Activated CD4-positive, alpha-beta T cell treated with anti-CD3 and anti-CD28 coated beads, Interleukin-2, Interleukin-6, amounts not matched to agents 100 ng/mL and 50 ng/mL, durations not matched to agents 16 hours and 8 hours (primary cell): ENCODE measurements at places on chromosomes 11 and 22.

- no peak for DNase-seq
Observed at GRCh38 chr22:33006220-33006954, 51.8 kb downstream of the SYN3 start.

DNA sequence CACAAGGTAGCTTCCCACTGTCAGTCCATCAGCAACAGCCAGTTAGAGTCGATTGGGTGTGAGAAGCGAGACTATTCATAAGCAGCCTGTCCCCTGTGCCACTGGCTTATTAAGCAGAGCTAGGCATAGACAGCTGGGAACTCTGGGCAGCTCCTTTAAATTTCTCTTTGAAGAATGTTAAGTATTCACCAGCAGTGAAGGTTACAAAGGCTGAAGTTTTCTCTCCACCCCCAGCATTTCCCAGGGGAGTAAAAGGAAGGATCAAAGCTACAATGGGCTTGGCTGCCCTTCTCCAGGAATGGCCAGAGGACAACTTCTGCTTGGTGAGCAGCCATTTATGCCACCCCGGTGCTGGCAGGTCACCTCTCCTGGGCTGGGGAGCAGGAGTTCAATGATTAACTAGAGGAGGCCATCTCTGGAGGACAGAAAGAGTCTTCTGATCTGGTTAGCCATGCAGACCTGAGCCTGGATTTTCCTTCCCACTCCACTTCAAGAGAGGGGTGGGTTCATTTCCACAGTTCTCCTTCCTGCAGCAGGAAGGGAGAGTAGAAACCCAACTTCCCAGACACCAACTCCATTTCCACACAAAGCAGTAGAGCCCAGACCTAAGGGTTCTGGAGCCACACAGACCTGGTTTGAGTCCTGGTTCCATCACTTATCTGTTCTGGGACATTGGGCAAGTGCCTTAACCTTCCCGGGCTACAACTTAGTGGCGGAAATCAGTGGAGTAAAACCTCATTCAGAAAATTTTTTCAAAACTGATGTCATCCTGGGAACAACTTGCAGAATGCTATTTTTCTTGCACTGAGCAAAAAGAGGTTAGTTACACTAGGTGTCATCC lies 22.6 kb downstream of the POU2AF3 start:
- DNase-seq: no peak

GRCh38 chr11:64443001-64443400 lies 84.0 kb downstream of the RPS6KA4 start:
- no peak for DNase-seq

GRCh38 chr11:35066783-35067423 lies 72.1 kb upstream of the CD44 start:
- peak; percentile 79 for DNase-seq

DNA sequence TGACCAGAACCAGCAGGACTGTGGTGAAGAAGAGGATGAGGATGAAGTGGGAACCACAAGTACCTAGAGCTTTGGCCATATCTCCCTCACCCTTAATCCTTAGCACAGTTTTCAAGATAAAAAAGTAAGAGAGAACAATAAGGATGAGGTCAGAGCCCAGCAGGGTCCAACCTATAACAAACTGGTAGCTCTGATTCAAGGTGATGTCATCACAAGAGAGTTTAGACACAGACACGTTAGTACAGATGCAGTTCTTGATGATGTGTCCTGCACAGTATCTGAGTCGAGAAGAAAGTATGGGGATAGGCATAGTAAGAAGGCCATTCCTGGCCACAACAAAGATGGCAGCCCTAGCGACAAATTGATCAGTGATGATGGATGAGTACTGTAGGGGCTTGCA lies 586 bp downstream of the OR56A5 start:
- no peak for DNase-seq

- no peak for DNase-seq
Observed at GRCh38 chr11:86577644-86578636, 94.5 kb downstream of the ME3 start.

DNA sequence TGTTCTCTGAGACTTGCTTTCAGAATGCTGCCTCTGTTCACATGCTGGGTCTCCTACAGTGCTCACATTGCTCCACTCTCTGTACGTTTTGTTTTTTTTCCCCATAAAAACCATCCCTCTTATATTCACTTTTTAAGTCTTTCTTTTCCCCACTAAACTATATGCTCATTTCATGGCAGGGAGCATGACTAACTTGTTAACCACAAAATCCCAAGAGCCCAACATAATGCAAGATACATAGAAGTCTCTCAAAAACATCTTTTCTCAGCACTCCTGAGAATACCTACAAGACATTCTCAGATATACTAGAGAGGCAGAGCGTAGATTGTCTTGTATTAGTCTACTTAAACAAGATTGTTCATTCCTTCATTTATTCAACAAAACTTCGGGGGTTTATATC lies 73.3 kb downstream of the FAM76B start:
- DNase-seq: no peak

DNA sequence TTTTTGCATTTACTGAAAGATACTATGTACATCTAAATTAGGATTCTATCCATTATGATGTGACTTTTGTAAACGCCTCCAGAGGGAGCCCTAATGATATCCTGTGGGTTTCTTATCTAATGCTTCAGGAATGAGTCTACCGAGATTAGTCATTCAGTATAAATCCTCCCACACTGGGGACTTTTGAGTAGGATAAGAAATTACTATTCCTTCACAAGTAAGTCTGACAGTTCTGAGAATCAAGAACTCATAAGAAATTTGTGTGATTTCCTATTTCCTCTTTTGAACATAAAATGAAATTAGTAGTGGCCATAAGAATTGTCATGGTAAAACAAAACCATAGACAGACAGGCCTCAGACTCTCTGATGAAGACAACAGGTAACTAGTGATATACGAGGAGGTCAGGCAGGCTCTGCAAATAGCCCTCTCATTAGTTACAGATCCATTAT lies 10.0 kb upstream of the OR5M1 start:
- peak; percentile 41 for DNase-seq

DNA sequence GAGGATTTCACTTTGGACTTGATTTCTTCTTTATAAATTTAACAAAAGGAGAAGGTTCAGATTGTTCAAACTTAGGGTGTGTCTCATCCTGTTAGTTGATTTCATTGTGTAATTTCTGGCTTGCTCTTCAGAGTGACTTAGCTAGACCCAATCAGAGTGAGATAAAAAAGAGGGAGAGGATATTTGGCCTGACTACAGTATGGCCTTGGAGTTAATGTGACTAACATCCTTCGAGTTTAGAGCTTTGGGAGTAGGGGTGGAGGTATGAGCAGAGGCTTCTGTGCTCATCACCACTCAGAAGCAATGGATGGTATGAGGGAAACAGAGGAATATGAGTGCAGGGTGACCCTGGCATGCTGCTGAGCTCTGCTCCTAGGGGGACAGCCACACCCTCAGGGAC lies 114.2 kb downstream of the ME3 start:
- no peak for DNase-seq

- no peak for DNase-seq
Observed at GRCh38 chr11:91795139-91795887, 429.3 kb upstream of the FAT3 start.

DNA sequence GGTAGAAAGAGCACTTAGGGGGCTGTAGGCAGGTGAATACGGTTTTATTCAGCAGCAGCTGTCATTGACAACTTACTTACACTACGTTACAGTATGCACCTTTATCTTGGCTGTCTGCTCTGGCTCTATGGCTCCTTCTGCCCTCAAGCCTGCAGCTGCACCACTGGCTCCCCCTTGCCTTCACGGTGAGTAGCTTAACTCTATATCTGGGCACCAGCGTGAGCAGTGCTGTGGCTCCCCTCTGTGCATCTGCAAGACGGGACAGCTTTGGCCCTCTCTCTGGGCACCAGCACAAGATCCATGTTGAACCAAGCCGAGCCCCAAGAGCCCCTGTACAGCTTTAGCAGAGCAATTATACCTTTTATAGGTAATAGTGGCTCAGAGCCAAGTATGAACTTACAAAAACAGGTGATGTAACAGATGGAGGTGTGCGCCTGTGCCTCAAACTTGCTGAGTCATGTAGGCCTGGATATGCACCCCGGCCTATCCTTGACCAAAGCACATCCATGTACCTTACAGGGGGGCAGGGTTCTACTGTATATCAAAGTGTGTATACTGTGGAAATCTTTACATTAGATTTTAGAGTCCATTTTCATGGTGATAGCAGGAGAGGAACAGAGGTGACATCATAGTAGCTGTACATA lies 96.9 kb upstream of the CTSC start:
- no peak for DNase-seq

- DNase-seq: no peak
Observed at GRCh38 chr11:9379041-9379440, 5.4 kb upstream of the IPO7 start.

GRCh38 chr11:2577991-2578928 lies 121.5 kb downstream of the KCNQ1OT1 start:
- DNase-seq: no peak

- DNase-seq: no peak
Observed at GRCh38 chr11:64084951-64085710, 49.4 kb downstream of the FLRT1 start.

- no peak for DNase-seq
Observed at GRCh38 chr11:73789279-73789670, 1.6 kb downstream of the MRPL48 start.

- DNase-seq: no peak
Observed at GRCh38 chr11:59943997-59944714, 5.9 kb downstream of the OOSP1 start.

DNA sequence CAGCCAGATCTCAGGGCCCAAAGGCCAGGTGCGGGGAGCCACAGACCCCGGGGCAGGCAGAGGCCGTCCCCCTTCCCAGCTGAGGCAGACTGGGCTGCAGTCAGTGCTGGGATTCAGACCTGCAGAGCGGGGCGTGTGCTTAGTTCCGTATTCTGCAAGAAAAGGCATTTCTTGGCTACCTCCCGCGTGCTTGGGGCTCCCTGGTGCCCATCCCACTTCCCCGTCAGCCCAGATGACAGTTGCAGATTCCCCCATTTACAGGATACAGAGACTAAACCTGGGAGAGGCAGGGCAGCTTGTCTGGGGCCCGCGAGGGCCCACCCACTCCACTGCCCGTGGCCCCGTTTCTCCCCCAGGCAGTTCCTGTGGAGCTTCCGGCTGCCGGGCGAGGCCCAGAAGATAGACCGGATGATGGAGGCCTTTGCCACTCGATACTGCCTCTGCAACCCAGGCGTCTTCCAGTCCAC lies 18.3 kb downstream of the CYTH4 start:
- peak; percentile 68 for DNase-seq

DNA sequence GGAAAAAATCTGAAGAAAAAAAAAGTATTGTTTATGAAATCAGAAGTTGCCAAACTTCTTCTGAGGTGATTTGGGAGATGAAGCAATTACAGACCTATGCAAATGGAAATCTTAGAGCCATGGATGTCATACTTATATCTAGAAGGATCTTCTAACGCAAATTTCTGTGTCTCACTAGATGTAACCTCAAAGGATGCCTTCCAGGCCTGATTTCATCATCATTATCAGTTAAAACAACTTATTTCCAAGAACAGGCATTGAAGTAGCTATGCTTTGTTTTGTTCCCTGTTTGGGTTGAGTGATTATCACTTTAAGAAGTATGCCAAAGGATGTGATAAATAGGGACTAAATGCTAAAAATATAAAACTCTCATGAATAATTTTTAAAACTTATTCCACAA lies 43.9 kb upstream of the ANGPTL5 start:
- no peak for DNase-seq

DNA sequence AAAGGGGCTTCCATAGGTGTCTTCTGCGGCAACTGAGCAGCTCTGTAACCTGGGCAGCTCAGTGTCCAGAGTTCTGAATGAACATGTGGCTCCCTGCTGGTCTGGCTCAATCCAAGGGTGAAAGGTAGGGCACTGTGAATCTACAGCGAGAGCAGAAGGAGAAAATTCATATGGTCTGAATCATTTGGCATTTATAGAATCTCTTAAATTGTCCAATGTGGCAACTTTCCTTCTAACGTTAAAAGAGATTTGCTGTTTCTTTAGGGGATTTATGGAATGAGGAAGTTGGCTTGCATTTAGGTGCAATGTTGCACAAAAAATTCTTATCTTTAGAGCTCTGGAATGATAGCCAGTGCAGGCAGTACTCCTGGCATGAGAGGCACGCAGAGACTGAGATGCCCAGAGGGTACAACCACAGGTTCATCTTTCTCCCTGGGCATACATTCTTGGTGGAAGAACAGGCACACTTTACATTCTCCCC lies 17.0 kb downstream of the ATXN10 start:
- DNase-seq: no peak

- DNase-seq: no peak
Observed at GRCh38 chr11:76524919-76525318, 80.1 kb downstream of the EMSY start.

DNA sequence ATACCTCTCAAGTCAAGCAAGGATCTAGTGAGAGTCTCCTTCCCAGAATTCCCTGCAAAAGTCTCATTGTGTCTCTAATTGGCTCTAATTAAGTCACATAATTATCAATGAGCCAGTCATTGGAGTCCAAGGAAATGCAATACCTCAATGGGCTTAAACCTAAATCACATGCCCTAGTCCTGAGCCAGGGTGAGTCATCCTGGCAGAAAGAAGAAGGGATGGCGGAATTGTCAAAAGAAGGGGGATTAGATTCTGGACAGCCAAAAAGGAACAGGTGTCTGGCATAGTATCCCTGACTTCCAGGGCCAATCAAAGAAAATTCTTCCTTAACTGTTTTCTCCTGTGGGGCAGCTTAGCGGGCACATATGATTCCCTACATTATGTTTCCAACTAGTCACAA lies 25.1 kb upstream of the LDLRAD3 start:
- no peak for DNase-seq

- no peak for DNase-seq
Observed at GRCh38 chr11:66880496-66881450, 23.9 kb downstream of the LRFN4 start.

DNA sequence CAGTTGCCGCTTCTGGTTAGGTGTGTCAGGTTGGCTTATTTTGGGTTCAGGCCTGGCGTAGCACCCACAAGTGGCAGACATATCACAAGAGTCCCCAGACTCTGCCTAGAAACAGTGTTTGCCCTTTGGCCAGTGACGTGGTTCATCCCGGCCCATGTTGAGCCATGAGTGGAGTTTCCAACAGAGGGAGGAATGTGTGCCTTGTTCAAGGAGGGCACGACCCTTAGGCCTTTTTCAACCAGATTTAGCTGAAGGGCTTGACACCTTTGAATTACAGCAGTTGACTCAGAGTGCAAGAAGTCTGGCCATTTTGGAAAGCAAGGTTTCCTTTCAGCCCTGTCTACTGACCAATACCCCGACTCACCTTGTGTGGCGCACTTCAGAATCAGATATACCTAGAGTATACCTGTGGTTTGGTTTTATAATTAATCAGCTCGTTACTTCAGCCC lies 15.1 kb upstream of the AIFM3 start:
- no peak for DNase-seq

GRCh38 chr11:92137747-92138146 lies 86.9 kb upstream of the FAT3 start:
- no peak for DNase-seq

GRCh38 chr22:30460147-30460546 lies 11.7 kb downstream of the SEC14L3 start:
- no peak for DNase-seq

GRCh38 chr11:106397787-106398501 lies 320.5 kb downstream of the AASDHPPT start:
- no peak for DNase-seq

GRCh38 chr11:64609436-64610047 lies 18.5 kb downstream of the SLC22A12 start:
- peak; percentile 7 for DNase-seq

GRCh38 chr11:78061921-78062311 lies 1.7 kb upstream of the THRSP start:
- no peak for DNase-seq

- DNase-seq: no peak
Observed at GRCh38 chr11:32012049-32012448, 78.8 kb upstream of the RCN1 start.
